ENCODE measurements at places on chromosomes 11 and 22.

GRCh38 chr22:24887260-24887659 is 59.2 kb downstream of the LHFPL7 start:
- no peak for DNase-seq

GRCh38 chr11:85406316-85406715 is 220.8 kb downstream of the DLG2 start:
- DNase-seq, result no peak

- no peak for DNase-seq
Measured at GRCh38 chr11:87722756-87723565, 452.3 kb downstream of the RAB38 start.

DNA sequence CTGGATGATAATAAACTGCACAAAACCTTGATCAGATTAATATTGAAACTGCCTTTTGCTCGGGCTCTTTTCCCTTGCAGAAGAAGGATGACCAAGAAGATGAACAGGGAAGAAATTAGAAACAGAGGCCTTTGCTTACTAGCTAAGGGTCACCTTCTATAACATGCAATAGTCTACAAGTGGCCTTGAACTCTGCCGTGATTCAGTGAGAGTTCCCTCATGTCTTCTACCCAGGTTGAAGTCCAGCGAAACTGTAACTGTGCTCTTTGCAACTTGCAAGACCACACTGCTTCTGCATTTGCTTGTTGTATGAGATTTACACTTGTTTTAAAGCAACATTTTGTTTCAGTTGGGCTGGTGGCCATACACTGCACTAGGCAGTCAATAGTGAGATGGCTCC is 108.4 kb downstream of the IGLL1 start:
- no peak for DNase-seq

DNA sequence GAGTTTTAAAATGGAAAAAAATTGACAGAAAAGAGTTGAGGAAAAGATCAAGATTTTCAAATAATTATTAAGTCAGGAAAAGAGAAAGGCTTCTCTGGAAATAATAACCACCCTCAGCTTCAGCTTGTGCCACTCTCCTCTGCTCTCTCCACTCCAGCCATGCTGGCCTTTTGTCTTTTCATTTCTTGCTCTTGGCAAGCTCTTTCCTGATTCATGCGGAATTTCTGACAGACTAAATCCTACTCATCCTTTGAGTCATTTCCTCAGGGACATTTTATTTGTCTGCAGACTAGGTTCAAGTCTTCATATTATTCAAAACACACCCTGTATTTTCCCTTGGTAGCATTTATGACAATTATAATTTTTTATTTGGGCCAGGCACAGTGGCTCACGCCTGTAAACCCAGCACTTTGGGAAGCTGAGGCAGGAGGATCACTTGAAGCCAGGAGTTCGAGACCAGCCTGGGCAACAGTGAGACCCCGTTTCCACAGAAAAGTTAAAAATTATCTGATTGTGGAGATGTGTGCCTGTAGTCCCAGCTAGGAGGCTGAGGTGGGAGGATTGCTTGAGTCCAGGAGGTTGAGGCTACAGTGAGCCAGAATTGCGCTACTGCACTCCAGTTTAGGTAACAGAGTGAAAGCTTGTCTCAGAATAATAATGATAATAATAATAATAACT is 7.8 kb upstream of the P4HA3 start:
- no peak for DNase-seq

DNA sequence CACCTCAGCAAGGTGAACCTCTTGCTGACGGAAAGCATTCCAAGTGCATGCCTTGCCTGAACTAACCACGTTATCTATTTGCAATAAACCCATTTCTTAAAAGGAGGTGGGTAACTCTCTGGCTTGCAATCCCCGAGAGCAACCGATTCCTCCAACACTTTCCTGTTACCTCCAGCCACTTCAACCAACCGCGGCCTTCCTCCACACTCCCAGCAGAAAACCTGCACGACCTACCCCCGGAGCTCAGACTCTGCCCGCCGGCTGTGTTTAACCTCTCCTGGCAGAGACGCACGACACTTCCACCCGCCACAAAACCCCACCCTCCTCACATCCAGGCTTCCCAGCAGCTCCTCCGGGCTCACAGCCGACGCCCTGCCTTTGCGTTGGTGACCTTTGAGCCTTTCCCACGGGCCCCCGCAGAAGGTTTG is 708 bp downstream of the SCO2 start:
- DNase-seq, result no peak

- DNase-seq, result no peak
Measured at GRCh38 chr11:36057379-36058042, 113.6 kb downstream of the LDLRAD3 start.

DNA sequence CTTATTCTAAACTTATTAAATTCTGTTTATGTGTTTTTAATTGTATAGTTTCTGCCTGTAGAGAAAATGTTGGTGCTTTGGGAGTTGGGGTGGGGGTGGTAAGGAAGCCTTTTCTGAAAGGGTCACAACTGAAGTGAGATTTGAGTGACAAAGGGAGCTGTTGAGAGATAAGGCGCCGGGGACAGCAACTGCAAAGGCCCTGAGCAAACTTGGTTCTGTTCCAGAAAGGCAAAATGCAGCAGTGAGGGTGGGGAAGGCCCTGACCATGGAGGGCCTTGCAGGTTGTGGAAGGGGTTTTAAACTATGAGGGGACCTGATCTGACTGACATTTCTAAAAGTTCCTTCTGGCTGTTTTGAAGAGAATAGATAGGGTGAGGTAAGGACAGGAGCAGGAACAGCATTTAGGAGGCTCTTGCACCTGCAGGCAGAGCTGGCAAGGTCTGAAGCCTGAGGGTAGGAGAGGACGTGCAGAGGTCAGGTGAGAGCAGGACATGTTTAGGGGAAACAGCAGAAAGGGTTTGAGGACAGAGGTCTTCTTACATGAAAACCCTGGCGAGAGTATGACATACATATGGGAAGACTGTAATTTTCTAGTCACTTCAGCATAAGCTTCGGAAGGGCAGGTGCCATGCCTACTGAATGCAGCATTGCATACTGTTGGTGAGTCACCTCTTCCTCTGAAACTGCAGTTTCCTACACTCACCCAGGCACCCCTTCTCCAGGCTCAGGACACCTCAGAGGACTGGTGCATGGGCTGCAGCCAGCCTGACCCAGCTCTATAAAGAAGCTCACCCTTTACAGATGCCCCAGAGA is 190.7 kb downstream of the SNX19 start:
- no peak for DNase-seq

DNA sequence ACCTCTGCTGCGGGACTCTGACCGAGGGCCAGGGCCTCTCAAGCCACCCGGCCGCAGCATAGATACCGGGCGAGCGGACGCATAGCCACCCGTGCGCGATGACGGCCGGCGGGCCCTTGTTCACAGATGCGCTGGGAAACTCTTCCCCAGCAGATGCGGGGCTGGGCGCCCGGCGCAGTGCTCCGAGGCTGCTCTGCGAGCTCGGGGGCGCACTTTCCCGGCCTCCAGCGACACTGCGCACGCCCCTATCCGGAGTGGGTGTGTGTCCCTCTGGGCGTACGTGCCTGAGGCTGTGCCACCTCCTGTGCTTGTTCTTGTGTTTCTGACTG is 104.7 kb upstream of the E2F8 start:
- DNase-seq, result no peak

DNA sequence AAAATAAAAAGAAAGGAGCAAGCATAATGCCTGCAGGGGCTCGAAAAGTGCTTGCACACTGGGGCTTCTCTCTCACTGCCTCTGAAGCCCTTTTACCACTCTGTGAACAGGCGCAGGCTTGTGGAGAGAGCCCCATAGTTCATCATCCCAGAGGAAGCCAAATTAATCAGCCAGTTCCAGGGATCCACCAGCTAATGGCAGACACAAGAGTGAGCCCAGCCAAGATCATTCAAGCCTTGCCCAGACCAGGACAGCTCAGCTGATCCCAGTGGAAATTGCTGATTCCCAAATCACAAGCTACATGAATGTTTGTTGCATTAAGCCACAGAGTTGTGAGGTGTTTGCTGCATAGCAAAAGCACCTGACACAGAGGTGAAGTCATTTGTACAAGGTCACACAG is 135.3 kb downstream of the CHST1 start:
- no peak for DNase-seq

GRCh38 chr11:57474017-57474802 is 13.9 kb downstream of the RTN4RL2 start:
- DNase-seq, result no peak

DNA sequence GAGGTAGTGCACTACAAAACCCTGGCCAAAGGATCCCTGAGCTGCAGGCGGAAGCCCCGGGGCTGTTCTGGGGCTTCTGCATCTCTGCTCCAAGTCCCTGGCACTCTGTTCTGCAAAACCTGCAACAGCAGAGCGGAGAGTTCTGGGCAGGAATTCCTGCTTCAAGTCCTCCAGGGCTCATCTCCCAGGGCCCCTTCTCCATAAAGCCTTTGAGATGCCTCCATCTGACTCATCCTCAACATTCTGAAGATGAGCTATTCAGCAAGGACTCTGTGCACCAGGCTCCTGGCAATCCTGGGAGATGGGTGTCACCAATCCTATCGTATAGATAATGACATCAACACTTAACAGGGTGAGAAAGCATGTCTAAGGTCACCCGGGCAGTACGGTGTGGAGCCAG is 19.3 kb downstream of the SYN3 start:
- DNase-seq, result no peak

DNA sequence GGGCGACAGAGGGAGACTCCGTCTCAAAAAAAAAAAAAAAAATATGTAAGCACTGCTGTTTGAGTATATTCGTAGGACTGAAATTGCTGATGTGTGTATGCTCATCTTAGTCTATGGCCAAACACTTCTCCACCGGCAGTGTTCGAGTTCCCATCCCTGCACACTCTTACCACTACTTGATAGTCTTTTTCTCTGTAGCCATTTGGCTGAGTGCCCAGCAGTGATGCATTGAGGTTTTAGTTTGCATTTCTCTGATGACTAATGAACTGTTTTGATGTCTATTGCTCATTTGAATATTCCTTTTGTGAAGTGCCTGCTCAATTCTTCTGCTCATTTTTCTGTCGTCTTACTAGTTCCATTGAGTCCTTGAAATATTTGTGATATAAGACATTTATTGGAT is 1.9 kb downstream of the TIRAP start:
- peak; percentile 68 for DNase-seq

- no peak for DNase-seq
Measured at GRCh38 chr11:32852207-32852606, 22.5 kb downstream of the PRRG4 start.

DNA sequence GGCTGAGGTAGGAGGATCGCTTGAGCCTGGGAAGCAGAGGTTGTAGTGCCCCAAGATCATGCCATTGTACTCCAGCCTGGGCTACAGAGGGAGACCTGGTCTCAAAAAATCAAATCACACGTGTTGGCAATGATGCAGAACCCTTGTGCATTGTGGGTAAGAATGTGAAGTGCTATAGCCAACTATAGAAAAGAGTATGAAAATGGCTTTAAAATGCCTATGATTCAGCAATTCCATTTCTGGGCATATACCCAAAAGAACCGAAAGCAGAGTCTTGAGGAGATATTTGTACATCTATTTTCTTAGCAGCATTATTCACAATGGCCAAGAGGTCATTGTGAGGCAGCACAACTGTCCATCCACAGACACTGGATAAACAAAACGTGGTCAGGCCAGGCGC is 2.6 kb upstream of the FADS3 start:
- DNase-seq, result no peak

DNA sequence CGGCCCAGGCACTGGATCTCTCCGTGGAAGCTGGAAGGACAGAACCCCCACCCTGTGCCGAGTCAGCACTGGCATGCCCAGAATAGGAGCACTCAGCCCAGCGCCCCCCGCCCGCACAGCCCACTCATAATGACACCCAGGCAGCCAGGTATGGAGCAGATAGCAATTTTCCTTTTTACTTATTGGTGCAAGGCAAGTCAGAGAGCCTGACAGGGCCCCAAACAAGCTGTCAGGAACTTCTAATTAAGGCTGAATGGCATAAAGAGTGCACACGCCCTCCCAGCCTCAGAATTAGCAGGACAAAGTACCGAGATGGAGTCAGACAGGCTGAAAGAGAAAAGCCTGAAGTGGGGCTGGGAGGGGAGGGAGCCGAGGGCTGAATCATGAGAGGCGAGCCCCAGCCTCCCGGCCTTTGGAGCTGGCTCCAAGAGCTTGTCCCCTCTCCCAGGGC is 76.9 kb downstream of the DSCAML1 start:
- DNase-seq, result no peak

DNA sequence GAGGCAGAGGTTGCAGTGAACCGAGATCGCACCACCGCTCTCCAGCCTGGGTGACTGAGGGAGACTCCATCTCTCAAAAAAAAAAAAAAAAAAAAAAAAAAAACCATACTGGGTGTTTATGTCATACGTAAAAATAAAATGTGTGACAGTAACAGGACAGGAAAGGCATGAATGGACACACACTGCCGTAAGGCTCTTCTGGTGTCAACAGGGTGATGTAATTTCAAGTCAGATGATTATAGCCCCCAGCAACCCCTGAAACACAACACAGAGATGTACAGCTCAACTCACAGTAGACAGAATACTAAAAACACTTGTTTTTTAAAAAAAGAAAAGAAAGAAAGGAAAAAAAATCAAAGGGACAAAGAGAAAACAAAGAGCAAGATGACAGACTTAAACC is 22.2 kb downstream of the SBF1 start:
- no peak for DNase-seq

DNA sequence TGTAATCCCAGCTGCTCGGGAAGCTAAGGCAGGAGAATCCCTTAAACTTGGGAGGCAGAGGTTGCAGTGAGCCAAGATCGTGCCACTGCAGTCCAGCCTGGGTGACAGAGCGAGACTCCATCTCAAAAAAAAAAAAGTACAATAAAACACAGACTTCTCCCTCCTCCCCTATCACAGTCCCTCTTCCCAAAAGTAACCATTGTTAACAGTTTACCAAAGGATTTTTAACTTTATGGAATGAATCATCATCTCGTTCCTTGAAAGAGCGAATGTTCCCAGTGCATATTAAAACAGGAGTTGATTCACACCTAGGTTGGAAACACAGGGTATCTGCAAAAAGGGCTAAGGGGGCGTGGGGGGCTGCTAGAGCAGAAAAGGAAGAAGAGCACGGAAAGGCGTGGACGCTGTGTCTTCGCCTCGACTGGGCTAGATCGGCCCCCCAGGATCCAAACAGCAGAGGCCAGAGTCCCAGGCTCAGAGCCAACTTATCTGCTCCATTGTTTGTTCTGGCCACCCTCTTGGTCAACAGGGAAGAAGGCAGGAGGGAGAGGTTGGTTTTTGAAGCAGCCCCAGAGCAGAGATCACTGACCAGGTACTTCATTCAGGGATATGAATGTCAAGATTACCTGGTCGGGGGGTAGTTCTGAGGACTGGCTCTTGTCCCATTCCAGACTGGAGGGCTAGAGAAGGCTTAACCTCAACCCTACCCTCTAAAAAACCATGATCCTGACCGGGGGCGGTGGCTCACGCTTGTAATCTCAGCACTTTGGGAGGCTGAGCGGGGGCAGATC is 2.1 kb upstream of the AHNAK start:
- DNase-seq, result no peak

DNA sequence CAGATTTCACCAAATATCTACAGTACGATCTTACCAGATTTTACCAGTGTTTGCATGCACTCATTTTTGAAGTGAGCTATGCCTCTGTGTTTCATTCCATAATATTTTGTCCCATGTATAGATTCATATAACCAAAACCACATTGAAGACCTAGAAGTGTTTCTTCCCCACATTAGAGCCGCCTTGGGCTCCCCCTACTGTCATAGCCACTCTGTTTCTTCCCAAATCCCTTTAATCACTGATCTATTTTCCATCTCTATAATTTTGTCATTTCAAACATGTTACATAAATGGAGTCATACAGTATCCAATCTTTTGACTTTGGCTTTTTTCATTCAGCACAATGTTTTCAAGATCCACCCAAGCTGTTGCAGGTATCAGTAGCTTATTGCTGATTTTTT is 12.7 kb downstream of the MRGPRX3 start:
- no peak for DNase-seq

All from stimulated activated CD8-positive, alpha-beta memory T cell treated with anti-CD3 and anti-CD28 coated beads, Interleukin-7, amount 100 ng/mL, for 24 hours (primary cell).